ENCODE measurements at places on chromosomes 7 and 10.

- DNase-seq = no peak
Measured at GRCh38 chr10:77669892-77670291, 32.3 kb upstream of the KCNMA1 start.

DNA sequence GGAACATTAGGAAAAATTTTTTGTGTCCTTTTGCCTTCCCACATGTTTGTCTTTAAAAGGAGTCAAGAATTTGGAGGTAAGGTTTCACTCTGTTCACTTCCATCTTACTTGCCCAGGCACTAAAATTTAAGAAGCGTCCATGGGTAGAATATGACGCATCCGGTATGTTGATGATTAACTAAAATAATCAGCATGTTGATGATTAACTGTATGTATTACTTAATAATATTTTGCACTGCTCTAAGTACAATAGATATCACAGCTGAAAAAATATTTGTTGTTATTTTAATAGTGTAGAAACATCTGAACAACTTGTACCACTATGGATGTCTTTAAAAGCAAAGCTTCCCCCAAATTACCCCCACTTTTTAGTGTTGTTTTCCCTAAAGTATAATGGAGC is 11.5 kb downstream of the ANKRD22 start:
- no peak for DNase-seq

DNA sequence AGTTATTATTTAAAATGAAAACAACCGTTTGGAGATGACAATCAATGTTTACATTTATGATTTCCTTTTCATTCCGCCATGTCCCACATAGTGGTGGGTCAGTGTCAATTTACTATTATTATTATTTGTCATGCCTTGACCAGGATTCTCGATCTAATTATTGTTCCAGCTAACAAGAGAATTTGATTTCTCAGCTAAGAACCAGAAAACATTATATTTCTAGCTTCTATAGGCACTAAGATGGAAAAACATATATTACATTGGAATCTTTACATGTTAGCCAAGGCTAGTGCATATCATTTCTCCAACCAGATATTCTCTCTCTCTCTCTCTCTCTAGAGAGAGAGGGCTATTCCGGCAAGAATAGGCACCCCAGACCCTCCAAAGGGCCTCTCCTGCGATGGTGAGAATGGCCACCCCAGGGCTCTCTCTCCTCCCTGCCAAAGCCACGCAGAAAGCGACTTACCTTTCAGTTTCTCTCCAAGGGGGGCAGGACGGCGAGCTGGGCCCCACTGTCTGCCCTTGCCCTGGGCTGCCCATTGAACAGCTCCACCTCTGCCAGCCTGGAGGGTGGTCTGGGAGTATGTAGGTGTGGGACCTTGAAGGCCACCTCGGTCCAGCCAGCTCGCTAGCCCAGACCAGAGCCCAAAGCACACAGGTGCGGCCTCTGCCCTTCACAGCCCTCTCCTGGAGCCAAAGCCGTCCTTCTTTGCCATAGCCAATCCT is 2.4 kb downstream of the HOXA3 start:
- no peak for DNase-seq

- peak; percentile 61 for DNase-seq
Measured at GRCh38 chr7:105218939-105219770, 169.6 kb downstream of the SRPK2 start.

- DNase-seq = no peak
Measured at GRCh38 chr10:35690534-35690933, 48.4 kb upstream of the FZD8 start.

DNA sequence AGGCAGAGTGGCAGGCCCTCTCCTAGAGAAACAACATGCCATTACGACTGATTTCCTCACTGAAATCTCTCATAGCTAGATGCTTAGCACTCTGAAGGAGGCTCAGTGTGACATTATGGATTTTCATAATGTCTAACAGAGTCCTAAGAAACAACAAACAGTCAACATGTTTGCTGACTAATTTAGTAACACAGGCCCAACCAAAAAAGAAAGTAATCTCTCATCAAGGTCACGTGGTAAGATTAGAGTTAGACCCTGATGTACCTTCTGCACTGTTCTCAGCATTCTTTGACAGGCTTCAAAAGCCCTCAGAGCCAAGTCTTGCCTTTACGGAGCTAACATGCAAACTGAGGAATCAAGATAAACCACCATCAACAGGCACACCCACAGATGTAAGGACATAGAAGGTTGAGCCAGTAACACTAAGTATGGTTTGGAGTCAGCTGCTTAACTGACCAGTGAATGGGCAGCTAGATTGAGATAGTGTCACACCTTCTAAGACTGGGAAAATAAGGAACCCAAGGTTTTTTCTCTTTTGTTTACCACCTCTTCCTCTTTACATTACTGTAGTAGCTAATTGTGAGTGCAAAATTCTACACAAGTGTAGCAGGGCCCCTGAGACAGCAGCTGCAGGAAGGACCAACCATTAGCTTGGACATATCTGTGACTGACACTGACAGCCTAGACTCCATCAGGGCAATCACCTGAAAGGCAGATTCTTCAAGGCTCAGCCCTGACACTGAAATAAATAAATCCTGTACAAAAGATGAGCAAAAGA is 15.3 kb upstream of the KCNIP2 start:
- no peak for DNase-seq

GRCh38 chr10:33720161-33720560 is 385.7 kb upstream of the NRP1 start:
- no peak for DNase-seq

DNA sequence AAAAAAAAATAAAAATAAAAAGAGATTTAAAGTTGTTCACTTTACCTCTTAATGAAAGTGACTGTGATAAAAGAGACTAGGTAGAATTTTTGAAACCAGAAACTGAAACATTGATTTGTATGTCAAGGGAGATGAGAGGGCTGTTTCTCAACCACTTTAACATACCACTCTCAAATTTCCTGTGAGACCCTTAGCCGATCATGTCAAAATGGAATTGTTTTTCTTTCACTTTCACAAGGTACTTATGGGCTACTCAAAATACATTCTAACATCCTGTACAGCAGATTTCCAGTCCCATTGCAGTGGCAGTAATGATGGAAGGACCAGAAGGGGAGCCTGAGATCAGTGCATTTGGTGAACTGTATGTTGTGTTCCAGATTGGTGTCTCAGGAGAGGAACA is 261.2 kb downstream of the PPP1R3A start:
- DNase-seq = no peak

- peak; percentile 88 for DNase-seq
Measured at GRCh38 chr7:20514364-20514763, 101.1 kb upstream of the ABCB5 start.

GRCh38 chr10:52895059-52895458 is 122.5 kb upstream of the MBL2 start:
- DNase-seq = peak; percentile 33

DNA sequence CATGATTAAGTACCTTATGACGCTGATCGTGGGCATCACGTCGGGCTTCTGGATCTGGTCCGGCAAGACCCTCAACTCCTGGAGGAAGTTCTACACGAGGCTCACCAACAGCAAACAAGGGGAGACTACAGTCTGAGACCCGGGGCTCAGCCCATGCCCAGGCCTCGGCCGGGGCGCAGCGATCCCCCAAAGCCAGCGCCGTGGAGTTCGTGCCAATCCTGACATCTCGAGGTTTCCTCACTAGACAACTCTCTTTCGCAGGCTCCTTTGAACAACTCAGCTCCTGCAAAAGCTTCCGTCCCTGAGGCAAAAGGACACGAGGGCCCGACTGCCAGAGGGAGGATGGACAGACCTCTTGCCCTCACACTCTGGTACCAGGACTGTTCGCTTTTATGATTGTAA is 2.5 kb downstream of the FZD1 start:
- peak; percentile 26 for DNase-seq

- DNase-seq = peak; percentile 30
Measured at GRCh38 chr7:128938544-128939074, 882 bp downstream of the IRF5 start.

- no peak for DNase-seq
Measured at GRCh38 chr10:59586407-59586891, 123.2 kb downstream of the SLC16A9 start.

DNA sequence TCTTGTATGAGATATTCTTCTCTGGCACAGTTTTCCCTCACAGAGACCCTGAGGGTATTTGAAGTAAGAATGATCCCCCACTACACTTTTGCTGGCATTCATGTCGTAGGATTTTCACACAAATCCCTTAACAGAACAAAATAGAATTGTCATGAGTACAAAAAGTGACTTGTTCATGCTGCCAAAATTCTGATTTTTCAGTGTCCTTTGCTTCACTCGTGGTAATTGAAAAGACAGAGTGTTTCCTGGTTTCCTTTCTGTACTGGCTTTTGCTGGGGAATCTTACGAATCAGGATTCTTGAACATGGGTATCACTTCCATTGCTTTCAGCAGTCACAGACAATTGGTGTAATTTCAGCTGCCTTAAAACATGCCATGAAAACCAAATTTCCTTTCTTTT is 756.3 kb downstream of the REEP3 start:
- DNase-seq = no peak

- DNase-seq = no peak
Measured at GRCh38 chr10:97034958-97035769, 150.6 kb downstream of the SLIT1 start.

DNA sequence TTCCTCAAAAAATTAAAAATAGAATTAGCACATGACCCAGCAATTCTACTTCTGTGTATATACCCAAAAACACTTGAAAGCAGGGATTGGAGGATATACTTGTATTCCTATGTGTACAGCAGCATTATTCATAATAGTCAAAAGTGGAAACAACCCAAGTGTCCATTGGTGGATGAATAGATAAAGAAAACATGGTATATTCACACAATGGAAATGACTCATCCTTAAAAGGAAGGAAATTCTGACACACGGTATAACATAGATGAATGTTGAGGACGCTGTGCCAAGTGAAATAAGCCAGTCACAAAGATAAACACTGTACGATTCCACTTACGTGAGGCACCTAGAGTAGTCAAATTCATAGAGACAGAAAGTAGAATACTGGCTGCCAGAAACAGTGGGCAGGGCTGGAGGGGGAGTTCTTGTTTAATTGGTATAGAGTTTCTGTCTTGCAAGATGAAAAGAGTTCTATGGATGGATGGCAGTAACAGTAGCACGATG is 26.6 kb upstream of the KAT6B start:
- DNase-seq = peak; percentile 94

DNA sequence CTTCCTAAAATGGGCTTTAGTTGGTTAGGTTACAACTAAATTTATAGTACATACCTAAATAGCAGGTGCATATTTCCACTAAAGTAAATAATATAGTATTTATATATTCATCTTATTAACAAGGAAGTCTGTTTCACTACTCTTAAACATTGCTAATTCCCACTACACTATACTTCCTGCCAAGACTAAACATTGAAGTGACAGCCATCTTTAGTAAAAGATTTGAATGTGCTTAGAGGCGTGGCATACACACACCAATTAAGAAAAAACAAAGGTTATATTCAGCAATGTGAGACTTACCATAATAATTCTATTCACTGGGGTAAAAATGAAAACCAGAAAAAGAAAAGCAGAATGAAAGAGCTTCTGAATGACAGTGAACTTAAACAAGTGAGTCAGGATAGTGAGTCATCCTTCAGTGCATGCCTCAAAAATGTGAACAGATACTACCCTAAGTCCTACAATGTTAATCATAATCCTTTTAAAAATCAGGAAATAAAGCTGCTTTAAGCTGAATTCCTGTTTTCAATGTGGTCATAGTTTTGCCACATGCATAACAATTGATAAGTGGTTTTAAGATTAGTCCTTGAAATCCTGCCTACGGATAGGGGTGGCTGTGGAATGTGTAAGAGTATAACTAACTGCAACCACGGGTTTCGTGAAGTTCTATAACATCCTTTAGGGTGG is 59.4 kb downstream of the USP6NL start:
- peak; percentile 95 for DNase-seq

DNA sequence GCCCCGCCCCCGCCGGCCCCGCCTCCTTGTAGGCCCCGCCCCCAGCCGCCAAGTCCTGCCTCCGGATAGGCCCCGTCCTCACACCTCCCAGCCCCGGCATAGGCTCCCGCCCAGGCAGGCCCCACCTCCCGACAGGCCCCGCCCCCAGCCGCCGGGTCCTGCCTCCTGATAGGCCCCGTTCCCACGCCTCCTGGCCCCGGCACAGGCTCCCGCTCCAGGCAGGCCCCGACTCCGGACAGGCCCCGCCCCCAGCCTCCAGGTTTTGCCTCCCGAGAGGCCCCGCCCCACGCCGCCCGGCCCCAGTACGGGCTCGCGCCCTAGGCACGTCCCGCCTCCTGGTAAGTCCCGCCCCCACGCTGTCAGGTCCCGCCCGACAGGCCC is 232 bp upstream of the MICALL2 start:
- DNase-seq = peak; percentile 98

GRCh38 chr10:48490571-48490940 is 114.3 kb downstream of the ARHGAP22 start:
- no peak for DNase-seq

- DNase-seq = no peak
Measured at GRCh38 chr10:98063740-98064027, 33.3 kb upstream of the CRTAC1 start.

- DNase-seq = peak; percentile 23
Measured at GRCh38 chr7:111756687-111757178, 194.4 kb upstream of the IMMP2L start.

DNA sequence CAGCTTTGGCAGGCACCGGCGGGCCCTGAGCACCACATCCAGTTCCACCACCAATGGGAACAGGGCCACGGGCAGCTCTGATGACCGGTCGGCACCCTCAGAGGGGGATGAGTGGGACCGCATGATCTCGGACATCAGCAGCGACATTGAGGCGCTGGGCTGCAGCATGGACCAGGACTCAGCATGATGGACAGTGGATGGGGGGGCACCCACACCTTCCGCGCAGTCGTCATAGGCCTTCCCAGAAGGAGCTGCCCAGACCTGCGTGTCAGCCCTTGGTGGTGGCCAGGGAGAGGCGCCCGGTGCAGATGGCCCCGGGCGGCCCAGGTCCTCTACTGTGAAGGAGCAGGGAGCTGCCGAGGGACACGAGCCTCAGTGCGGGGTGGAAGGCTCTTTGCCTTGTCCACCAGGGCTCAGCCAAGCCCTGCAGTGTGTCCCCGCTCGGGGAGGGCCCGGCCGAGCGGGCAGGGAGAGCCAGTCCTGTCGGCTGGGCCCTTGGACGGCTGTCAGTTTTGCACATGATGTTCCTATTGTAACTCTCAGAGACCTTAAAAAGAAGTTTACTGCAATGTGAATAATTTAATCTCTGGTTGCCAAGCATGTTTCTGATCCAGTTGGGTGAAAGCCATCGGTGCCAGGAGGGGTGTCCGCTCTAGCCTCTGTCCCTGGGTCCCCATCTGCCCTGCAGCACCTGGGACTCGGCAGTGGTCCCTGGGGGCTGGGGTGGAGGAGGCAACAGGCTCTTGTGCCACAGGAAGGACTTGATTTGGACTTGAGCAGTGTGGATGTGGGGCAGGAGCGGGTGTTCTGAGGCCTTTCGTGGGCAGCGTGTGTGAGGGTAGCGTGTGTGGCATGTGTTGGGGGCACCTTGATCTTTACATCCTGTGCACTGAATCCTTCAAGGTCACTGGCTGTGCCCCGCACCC is 12.6 kb downstream of the NACAD start:
- DNase-seq = no peak

GRCh38 chr7:32941681-32942414 is 15.4 kb upstream of the FKBP9 start:
- peak; percentile 23 for DNase-seq

DNA sequence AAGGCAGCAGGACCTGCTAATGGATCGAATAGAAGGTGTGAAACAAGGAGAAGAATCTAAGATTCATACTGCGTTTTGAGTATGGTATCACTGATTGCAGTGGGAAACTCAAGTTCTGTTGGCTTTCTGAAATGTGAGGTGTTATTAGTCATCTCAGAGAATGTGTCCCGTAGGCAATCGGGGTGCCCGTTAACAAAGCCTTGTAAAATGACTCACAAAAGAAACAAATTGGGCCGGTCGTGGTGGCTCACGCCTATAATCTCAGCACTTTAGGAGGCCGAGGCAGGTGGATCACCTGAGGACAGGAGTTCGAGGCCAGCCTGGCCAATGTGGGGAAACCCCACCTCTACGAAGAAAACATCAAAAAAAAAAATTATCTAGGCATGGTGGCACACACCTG is 118.2 kb upstream of the C7orf33 start:
- DNase-seq = peak; percentile 37

Data from mammary epithelial cell (primary cell).